ENCODE measurements at places on chromosomes 1 and 21.

DNA sequence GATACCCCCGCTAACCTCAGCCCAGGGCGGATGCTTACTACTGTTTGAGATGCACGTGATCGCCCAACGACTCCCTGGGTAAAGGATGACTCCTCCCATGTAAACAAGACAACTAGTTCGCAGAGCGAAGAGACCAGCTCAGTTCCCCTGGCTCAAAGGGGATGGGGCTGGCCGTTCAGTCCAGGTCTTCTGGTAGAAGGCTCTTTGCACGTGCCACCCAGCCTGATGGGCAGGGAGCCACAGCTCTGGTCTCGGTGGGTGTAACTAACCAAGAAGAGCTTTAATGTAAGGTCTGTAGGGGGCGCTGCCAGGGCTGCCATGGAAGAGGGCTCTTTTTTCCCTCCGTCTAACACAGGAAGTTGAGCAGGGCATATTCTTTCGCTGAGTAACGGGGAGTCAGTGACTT lies 49.4 kb upstream of the PARP1 start:
- DNase-seq, result no peak

GRCh38 chr1:180881806-180882509 lies 30.7 kb upstream of the KIAA1614 start:
- DNase-seq, result peak; percentile 26

DNA sequence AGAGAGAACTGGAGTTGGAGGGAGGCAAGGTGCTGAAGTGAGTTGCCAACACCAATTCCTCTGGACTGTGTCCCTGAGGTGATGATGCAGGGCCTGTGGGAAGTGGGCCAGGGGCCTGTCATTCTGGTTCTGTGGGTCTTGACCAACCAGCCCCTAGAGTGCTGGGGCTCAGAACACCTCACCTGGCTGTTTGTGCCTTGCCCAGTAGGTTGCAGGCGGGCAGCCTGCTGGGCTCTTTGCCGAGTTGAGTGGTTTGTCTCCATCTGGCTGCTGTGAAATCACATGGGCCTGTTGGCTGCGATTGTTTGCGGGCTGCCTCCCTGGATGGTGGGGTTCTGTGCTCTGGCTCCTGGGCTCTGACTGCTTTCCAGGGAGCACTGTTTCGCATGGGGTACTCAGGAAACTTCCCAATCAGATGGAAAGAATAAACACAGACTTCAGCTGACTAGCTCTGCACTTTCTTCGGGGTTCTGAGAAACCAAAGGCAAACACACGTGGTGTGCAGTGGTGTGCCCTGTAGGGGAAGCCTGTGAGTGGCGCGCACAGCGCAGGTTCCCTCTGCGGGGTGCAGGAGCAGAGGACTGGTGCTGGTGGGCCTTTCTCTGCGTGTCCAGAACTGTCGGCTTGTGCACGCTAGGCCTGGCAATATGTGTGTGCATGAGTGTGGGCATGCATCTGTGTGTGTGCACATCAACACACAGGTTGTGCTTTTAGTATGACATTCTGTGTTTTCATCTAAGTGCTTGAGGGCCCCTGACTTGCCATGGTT lies 95.1 kb downstream of the RHOU start:
- peak; percentile 81 for DNase-seq

DNA sequence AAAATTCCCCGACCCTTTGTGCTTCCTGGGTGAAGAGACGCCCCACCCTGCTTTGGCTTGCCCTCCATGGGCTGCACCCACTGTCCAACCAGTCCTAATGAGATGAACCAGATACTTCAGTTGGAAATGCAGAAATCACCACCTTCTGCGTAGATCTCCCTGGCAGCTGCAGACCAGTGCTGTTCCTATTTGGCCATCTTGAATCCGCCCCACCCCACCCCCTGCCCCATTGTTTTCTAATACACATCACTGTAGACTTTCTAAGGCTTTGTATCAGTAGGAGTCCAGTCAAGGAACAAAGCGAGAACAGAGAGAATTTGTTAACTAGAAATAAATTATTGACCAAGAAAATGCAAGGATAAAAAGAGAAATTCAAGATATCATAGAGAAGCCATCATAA lies 178.2 kb downstream of the KCNK2 start:
- DNase-seq, result no peak

GRCh38 chr1:47810964-47811682 lies 186.1 kb downstream of the TRABD2B start:
- DNase-seq, result no peak

- no peak for DNase-seq
Measured at GRCh38 chr1:210707300-210708240, 378.9 kb downstream of the HHAT start.

GRCh38 chr21:27040738-27041469 lies 74.0 kb upstream of the ADAMTS5 start:
- no peak for DNase-seq

- DNase-seq, result no peak
Measured at GRCh38 chr1:71494163-71494562, 413.3 kb upstream of the ZRANB2 start.

DNA sequence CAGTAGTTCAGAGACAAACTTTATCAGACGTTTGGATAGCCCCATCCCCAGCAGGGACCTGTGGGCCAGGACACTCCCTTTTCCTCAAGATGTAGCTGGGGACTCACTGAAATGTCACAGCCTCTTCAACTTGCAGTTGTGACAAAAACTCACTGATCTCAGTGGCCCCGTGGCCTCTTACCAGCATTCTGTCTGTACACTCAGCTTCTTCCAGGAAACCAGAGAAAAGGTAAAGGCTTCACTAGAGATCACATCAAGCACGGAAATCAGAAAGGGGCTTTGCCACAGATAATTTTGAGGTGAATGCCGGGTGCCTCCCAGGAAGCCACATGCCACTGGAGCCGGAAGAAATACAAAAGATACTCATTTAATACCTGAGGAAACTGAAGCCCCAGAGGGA lies 122.2 kb downstream of the CCDC185 start:
- DNase-seq, result no peak

- DNase-seq, result no peak
Measured at GRCh38 chr1:233859446-233859845, 45.0 kb upstream of the SLC35F3 start.

DNA sequence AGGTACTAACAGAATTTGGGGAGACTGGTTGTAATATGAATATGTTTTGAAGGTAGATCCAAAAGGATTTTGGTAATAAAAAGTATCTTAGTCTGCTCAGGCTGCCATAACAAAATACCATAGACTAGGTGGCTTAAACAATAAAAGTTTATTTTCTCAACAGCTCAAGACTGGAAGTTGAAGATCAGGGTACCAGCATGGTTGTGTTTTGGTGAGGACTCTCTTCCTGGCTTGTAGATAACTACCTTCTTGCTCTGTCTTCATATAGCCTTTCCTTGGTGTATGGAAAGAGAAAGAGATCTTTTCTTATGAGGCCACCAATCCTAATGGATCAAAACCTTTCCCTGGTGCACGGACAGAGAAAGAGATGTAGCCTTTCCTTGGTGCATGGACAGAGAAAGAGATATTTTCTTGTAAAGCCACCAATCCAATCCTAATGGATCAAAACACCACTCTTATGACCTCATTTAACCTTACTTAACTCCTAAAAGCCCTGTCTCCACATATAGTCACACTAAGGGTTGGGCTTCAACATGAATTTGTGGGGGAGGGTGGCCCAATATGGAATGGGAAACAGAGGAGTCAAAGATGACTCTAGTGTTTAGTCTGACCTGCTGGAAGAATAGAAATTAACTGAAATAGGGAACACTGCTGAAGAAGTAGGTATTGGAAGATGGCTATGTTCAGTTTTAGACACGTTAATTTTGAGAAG lies 5.4 kb upstream of the TSNAX start:
- no peak for DNase-seq
